ENCODE measurements at places on chromosomes 5 and 9. TPM values are rescaled to one million over a fixed set of nuclear protein-coding genes. Genes with fewer than 3 reads are reported as not detected.
A peak's percentile ranks its signal among the peaks of the same experiment; 100 is the strongest.

- H3K36me3 ChIP-seq: no peaks in the 10 kb centered on the region
- no peak for DNase-seq
- no peak overlapping the region for H3K4me3 ChIP-seq
- H3K4me1 ChIP-seq: peaks cover 23% of the 10 kb centered on the region
- no peak overlapping the region for H3K27ac ChIP-seq
Observed at GRCh38 chr9:129405089-129405826, 215.6 kb downstream of the C9orf50 start.

DNA sequence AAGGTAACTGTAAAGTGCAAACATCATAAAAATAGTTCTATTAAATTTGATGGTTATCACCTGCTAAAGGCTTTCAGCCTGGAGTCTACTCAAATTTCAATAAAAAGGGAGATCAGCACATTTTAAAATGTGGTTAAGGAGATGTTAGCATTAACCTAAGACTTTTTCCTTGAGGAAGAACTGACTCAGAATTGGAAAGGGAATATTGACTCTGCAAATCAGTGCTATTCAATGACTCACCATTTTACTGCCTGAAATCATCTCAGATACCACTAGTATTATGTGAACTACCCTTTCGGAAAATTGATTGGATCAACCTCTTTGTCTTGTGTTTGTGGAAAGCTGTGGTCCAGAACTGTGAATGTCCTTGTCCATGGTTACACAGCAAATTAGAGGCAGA lies 113.3 kb downstream of the ADRB2 start:
- no peak overlapping the region for H3K4me3 ChIP-seq
- no peaks in the 10 kb centered on the region for H3K36me3 ChIP-seq
- peaks cover 38% of the 10 kb centered on the region for H3K4me1 ChIP-seq
- no peak for DNase-seq

DNA sequence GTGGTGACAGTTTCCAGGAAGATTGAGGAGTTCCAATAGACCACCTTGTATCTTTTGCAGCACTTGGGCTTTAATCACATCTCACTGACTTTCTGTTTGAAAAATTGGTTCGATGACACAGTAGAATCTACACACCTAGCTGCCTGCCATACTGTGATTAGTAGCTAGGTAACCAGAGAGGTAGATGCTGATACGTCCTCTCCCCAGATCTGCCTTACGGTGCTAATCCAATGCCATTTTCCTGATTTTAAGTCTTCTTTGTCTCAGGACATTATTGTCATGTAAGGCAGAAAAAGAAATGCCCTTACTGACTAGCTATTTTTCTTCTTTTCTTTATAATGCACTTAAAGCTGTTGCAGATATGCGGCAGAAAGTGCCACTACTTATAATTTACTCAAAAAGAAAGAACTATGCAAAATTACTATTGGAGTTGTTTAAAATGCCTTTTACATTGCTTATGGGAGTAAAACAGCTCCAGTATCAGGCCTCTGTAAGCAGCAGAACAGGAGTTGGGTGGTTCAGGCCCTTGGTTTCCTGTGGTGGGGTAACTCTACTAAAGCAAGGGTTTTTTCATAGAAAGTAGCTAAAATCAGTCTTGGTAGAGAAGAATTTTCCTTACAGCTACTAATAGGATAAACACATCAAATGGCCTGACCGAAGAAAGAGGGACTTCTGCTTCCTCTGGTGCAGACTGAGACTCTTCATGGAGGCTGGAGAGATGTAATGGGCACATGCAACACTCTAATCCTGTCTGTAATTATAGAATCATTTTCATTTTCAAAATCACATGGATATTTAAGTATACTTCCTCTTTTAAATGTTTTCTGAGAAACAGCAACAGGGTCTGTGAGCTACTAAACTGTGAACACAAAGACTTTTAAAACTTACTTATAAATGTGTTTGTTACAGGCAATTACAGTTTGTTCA lies 177.2 kb downstream of the MAPKAP1 start:
- no peak for DNase-seq
- no peaks in the 10 kb centered on the region for H3K27me3 ChIP-seq
- no peak overlapping the region for H3K27ac ChIP-seq

DNA sequence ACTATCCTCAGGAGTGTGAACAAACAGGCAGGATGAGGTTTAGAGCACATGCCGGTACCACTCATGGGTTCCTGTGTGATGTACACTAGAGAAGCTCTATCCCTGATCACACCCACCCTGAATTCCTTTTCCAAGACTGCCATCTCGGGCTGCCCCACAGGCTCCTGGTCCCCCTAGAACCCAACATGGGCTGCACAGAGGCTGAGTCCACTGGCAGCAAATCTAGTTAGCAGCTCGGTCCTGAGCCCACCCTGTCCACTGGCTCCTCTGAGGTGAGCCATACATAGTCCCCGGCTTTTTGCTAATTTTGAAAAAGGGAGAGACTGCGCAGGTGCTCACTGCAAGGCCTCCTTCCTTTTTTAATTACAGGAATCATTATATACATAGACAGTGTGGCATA lies 227.0 kb downstream of the FSTL4 start:
- no peak overlapping the region for H3K4me3 ChIP-seq
- H3K36me3 ChIP-seq: no peaks in the 10 kb centered on the region
- DNase-seq: no peak
- no peak overlapping the region for H3K27ac ChIP-seq
- peaks cover 6% of the 10 kb centered on the region for H3K4me1 ChIP-seq

GRCh38 chr9:134635351-134636148 lies 6.1 kb upstream of the COL5A1 start:
- no peak overlapping the region for H3K27ac ChIP-seq
- H3K36me3 ChIP-seq: no peaks in the 10 kb centered on the region
- H3K27me3 ChIP-seq: peaks cover under 1% of the 10 kb centered on the region
- H3K4me1 ChIP-seq: no peaks in the 10 kb centered on the region
- no peak overlapping the region for H3K4me3 ChIP-seq

DNA sequence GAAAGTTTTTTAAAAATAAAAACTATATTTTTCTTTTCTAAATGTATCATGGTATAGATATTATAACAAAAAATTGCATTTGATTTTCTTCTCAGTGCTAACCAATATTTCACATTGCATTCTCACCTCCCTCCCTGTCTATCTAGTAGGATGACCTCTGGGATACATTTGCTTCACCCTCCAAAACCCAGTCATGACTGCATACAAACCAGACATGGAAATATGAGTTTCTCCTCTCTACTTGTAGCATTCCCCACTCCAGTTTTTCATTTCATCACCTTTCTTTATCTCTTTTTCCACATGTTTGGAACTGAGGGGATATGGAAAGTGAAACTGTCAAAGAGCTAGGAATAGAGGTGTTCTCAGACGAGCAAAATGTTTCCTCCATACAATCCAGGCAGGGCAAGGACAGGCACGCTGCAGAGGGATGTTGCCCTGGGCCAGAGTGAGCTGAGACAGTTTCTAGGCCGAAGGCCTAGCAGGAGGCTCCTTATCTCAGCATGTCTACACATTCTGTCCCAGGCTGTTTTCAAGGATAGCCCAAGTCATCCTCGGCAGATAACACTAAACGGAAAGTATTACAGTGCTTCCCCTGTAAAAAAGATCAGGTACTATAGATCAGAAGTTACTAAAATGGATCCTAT lies 46.7 kb downstream of the MEF2C start:
- H3K27ac ChIP-seq: no peak overlapping the region
- no peak for DNase-seq
- H3K36me3 ChIP-seq: no peaks in the 10 kb centered on the region
- H3K27me3 ChIP-seq: no peaks in the 10 kb centered on the region

DNA sequence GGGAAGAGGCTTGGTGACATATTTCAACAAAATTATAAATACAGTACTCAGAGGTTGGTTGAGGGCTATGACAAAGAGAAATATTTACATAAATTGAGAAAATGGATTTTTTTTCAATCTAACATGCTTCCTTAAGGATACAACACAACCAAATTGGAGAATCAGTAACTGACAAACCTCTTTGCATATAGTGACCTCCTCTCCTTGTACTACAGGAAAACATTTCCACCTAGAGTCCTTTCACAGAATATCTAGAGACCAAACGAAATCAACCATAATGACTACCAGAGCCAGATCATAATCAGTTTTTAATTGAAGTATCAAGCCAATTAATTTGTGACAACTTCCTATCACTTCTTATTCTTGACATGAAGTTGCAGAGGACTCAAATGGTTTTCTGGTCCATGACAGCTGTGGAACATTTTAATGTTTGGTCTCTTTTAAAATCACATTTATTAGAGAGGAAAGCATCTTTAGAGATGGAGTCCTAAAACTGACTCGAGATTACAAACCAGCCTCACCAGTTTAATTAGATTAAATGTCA lies 1636.5 kb upstream of the C9orf72 start:
- DNase-seq: no peak
- H3K27ac ChIP-seq: no peak overlapping the region
- H3K4me1 ChIP-seq: peaks cover 20% of the 10 kb centered on the region
- H3K4me3 ChIP-seq: no peak overlapping the region

GRCh38 chr5:137587919-137588318 lies 88.8 kb upstream of the SPOCK1 start:
- H3K4me1 ChIP-seq: no peaks in the 10 kb centered on the region
- H3K36me3 ChIP-seq: no peaks in the 10 kb centered on the region
- DNase-seq: no peak
- no peaks in the 10 kb centered on the region for H3K27me3 ChIP-seq
- H3K4me3 ChIP-seq: no peak overlapping the region

GRCh38 chr5:8905021-8905420 lies 640.9 kb downstream of the SEMA5A start:
- no peaks in the 10 kb centered on the region for H3K36me3 ChIP-seq
- DNase-seq: no peak
- H3K27me3 ChIP-seq: no peaks in the 10 kb centered on the region
- H3K4me1 ChIP-seq: peaks cover 30% of the 10 kb centered on the region
- H3K4me3 ChIP-seq: no peak overlapping the region

GRCh38 chr5:87302061-87302460 lies 34.4 kb downstream of the RASA1 start:
- H3K4me3 ChIP-seq: no peak overlapping the region
- H3K4me1 ChIP-seq: peaks cover 34% of the 10 kb centered on the region
- peaks cover 13% of the 10 kb centered on the region for H3K36me3 ChIP-seq
- no peak for DNase-seq
- H3K27me3 ChIP-seq: no peaks in the 10 kb centered on the region

DNA sequence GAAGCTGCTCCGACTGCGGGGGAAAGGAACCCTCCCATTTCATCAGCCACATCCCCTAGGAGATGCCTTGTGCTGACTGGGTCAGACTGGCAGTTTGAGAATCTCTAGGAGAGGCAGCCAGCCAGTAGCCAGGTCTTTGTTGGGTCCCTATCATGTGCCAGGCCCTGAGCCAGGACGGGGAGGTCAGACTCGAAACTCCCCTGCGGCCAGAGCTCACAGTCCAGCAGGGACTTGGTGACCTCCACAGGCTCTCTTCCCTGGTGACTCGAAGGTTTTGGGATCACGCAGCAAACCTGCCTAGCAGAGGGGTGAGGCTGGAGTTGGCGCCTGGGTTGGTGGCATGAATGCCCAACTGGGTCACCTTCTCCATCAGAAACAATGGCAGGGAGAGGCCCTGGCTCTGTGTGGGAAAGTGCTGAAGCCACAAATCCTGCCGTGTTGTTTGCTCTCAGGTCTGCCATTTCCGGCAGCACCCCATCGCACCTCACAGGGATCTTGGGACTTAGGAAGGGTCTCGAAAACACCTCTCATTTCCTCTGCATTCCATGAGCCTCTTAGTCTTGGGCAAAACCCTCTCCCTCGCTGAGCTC lies 14.4 kb upstream of the ORM1 start:
- peaks cover 33% of the 10 kb centered on the region for H3K36me3 ChIP-seq
- H3K27me3 ChIP-seq: no peaks in the 10 kb centered on the region
- H3K27ac ChIP-seq: no peak overlapping the region
- H3K4me3 ChIP-seq: no peak overlapping the region

GRCh38 chr5:141780952-141781781 lies 97.0 kb downstream of the PCDH1 start:
- H3K27me3 ChIP-seq: peaks cover 2% of the 10 kb centered on the region
- H3K4me3 ChIP-seq: no peak overlapping the region
- no peak overlapping the region for H3K27ac ChIP-seq
- no peaks in the 10 kb centered on the region for H3K36me3 ChIP-seq
- no peak for DNase-seq

- H3K36me3 ChIP-seq: no peaks in the 10 kb centered on the region
- H3K4me1 ChIP-seq: no peaks in the 10 kb centered on the region
- no peak overlapping the region for H3K4me3 ChIP-seq
- H3K27ac ChIP-seq: no peak overlapping the region
- no peak for DNase-seq
Observed at GRCh38 chr5:16588434-16589214, 28.2 kb downstream of the RETREG1 start.

DNA sequence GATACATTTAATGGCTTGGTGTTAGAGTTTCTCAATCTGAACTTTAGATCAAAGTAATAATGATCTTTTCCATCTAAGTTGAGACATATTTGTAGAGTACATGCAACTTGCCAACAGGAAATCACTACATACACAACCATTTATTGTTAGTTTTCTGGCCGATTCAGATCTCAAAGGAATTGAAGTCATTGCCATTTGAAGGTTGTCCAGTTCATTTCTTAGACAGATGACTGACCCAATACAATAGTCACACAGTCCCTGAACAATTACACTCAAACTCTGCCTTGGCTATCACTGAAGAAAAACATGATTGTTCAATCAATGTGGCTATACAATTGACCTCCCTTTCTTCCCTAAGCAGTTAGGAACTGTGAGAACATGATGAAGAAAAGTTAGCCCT lies 753.2 kb upstream of the RIOK2 start:
- H3K4me1 ChIP-seq: no peaks in the 10 kb centered on the region
- H3K27ac ChIP-seq: no peak overlapping the region
- H3K36me3 ChIP-seq: no peaks in the 10 kb centered on the region

GRCh38 chr5:134184155-134185135 lies 7.7 kb upstream of the SKP1 start:
- H3K4me3 ChIP-seq: no peak overlapping the region
- H3K27me3 ChIP-seq: no peaks in the 10 kb centered on the region

GRCh38 chr5:168647083-168647482 lies 67.9 kb upstream of the PANK3 start:
- no peak overlapping the region for H3K4me3 ChIP-seq
- peaks cover 28% of the 10 kb centered on the region for H3K4me1 ChIP-seq
- peak; percentile 81 for DNase-seq

- H3K4me1 ChIP-seq: peaks cover 7% of the 10 kb centered on the region
- H3K36me3 ChIP-seq: no peaks in the 10 kb centered on the region
- no peaks in the 10 kb centered on the region for H3K27me3 ChIP-seq
- H3K4me3 ChIP-seq: no peak overlapping the region
- no peak overlapping the region for H3K27ac ChIP-seq
Observed at GRCh38 chr9:108386859-108387384, 468.9 kb downstream of the ACTL7B start.

DNA sequence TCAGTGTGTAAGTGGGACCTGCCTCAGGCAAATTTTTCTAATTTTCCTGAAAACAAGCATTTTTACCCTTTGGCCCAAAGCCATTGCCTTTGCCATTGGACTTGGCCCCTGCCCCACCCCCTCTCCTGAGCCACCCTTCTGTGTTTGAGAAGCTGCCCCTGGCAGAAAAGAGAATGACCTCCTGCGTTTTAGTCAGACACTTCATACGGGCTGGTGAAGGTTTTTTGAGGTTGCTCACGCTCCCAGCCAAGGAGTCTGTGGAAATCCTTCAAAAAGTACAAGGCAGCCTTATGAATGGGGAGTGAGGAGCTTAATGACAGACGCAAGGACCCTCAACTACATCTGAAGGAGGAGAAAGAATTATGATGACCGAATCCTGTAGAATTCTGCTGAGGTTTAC lies 308.9 kb downstream of the SLIT3 start:
- no peaks in the 10 kb centered on the region for H3K36me3 ChIP-seq
- DNase-seq: no peak
- H3K4me3 ChIP-seq: no peak overlapping the region
- no peaks in the 10 kb centered on the region for H3K4me1 ChIP-seq

GRCh38 chr9:18036422-18037187 lies 437.3 kb upstream of the ADAMTSL1 start:
- H3K36me3 ChIP-seq: no peaks in the 10 kb centered on the region
- no peak overlapping the region for H3K27ac ChIP-seq
- no peak for DNase-seq
- no peaks in the 10 kb centered on the region for H3K4me1 ChIP-seq

Gene CYLC2
- not detected for polyA plus RNA-seq

Gene GPR150
- polyA plus RNA-seq: 0.07 TPM

Gene GNA14
- polyA plus RNA-seq: not detected

Gene FAXDC2
- 7.1 TPM for polyA plus RNA-seq

Gene ANKRD34B
- polyA plus RNA-seq: not detected
